ENCODE measurements at places on chromosomes 5 and 9.

GRCh38 chr9:85062385-85063022, 393.0 kb downstream of the NTRK2 start:
- no peak for DNase-seq

GRCh38 chr9:38016375-38017135, 52.5 kb downstream of the SHB start:
- no peak for DNase-seq

- no peak for DNase-seq
Measured at GRCh38 chr9:89519366-89519805, 21.5 kb upstream of the SEMA4D start.

DNA sequence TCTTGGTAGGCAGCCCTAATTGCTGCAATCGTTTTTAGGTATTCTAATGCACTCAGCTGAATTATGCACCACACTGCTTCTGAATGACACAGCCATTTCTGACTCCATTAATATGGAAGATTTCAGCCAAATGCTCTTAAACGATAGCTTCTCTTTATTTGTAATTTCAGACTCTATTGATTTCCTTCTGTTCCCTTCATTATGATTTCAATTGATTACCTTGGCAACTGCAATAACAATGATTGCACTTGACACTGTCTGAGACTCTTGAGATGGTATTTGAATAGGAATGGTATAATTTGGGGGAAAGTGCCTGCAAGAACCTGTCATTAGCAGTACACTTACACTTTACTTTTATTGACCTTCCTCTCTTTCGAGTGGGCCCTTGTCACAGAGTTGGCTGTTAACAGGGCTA, 296.1 kb upstream of the DMAC1 start:
- no peak for DNase-seq

DNA sequence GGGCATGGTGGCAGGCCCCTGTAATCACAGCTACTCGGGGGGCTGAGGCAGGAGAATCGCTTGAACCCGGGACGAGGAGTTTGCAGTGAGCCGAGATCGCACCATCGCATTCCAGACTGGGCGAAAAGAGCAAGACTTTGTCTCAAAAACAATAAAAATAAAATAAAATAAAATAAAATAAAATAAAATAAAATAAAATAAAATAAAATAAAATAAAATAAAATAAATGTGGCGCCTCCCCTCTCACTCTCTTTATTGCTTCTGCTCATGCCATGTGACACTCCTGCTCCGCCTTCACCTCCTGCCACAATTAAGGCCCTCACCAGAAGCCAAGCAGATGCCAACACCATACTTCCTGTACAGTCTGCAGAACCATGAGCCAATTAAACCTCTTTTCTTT, 3.8 kb upstream of the SHC3 start:
- no peak for DNase-seq

GRCh38 chr5:118692811-118693342, 295.5 kb downstream of the DTWD2 start:
- DNase-seq, result no peak

DNA sequence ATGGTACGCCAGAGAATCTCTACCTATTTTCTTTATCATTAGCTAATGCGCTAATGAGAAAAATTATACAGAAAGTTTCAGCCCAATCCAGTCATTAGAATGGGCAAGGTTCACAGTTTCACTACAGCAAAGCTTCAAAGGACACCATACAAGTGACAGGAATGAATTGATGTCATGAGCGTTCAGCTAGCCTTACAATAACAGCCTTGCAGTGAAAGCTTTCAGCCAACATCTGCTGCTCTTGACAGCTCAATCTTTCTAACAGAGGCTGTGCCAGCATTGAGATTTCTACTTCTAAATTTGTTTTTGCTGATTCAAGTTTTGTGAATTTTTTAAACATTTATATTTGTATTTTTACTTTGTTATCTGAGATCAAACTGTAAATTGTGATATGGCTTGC, 302.4 kb upstream of the FAM174A start:
- DNase-seq, result no peak

DNA sequence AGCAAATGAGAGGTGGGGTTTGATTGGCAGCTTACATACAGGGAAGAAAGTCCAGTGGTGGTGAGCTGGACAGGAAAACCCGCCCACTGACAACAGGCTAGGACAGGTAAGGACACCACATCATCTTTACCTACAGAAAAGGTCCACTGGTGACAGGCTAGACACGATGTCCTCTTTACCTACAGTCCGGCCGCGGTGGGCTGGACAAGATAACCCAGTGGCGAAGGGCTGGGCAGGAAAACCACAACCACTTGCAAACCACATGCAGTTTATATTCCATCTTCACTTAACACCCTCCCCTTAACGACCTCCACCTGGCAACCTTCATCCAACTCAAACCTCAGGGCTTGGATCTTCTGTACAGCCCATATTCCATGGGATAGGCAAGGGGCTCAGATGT, 5.0 kb upstream of the NIPAL4 start:
- DNase-seq, result no peak

DNA sequence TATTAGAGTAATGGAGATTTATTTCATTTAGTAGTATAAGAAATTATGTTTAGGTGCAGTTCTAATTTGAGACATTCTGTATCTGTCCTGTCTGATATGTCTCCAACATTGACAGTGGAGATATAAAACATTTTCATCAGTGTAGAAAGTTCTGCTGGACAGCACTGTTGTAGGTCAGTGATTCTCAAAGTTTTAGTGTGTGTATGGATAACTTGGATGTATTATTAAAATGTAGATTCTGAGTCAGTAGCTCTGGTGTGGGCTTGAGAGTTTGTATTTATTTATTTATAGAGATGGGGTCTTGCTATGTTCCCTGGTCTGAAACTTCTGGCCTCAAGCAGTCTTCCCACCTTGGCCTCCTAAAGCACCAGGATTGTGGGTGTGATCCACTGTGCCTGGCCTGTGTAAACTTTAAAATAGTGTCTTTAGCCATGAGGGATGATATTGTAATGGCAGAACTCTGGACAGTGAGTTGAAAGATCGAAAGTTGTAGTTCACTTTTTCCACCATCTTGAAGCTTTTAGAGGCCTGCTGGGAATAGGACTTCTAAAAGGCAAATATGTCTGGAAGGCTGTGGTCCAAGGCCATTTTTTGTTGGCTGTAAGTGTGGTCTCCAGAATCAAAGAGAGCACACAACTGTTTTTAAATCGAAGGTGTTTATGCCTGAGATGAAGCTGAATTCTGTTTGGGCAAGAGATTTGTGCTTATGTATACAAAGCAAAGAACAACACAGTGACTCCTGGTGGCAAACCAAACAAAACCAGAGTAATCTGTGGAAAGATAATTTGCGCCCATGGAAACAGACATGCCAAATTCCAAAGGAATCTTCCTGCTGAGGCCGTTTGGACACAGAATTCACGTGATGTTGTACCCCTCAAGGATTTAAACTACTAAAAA, 12.4 kb downstream of the UBAP1 start:
- DNase-seq, result no peak

DNA sequence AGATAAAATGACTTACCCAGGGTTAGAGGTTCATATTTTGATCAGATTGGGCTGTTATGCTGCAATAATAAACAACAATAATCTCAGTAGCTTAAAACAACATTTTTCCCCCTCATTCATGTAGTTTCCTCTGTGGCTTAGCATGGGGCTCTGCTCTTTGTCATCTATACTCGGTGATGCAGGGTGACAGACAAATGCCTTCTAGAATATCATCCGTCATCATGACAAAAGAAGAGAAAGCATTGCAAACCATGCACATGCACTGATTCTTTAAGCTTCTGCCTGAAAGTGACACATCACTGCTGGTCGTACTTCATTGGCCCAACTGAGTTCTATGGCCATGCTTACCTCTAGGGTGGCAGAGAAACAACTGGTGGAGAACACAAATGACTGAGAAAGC, 58.8 kb upstream of the MAMDC2 start:
- no peak for DNase-seq

- DNase-seq, result no peak
Measured at GRCh38 chr5:157245886-157246285, 20.0 kb upstream of the CYFIP2 start.

GRCh38 chr9:115111874-115112273, 6.1 kb downstream of the TNC start:
- no peak for DNase-seq

DNA sequence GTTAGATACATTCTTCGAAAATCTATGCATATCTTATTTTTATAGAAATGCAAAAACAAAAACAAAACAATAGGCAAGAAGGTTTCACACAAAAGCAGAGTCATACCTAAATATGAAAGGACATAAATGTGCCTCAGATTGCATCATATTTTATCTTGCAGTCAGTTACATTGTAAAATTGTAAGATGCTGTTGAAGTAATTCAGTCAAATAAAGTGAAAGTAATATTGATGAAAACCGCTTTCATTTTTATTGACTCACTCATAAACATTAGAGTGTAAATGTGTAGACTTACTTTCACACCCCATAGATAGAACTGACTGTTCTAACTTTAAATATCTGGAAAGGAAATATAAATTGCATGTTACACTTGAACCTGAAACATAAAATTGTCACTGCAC, 931.5 kb upstream of the NUDT12 start:
- DNase-seq, result no peak

DNA sequence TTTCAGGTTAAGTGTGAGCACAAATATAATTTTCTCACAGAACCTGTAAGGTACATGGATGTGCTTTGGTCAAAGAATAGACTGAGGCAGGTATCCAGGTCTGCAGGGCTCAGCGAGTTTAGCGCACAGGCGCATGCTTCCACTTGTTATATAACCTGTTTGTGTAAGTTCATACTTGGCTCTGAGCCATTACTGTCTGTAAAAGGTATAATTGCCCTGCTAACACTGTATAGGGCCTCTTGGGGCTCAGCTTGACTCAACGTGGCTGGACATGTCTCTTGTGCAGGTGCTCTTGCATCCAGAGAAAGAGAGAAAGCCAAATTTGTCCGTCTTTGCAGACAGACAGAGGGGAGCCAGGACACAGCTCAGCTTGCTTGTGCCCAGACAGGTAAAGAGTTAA, 759.6 kb downstream of the MTRR start:
- DNase-seq, result no peak

- DNase-seq, result no peak
Measured at GRCh38 chr5:112732131-112732530, 5.6 kb upstream of the APC start.

DNA sequence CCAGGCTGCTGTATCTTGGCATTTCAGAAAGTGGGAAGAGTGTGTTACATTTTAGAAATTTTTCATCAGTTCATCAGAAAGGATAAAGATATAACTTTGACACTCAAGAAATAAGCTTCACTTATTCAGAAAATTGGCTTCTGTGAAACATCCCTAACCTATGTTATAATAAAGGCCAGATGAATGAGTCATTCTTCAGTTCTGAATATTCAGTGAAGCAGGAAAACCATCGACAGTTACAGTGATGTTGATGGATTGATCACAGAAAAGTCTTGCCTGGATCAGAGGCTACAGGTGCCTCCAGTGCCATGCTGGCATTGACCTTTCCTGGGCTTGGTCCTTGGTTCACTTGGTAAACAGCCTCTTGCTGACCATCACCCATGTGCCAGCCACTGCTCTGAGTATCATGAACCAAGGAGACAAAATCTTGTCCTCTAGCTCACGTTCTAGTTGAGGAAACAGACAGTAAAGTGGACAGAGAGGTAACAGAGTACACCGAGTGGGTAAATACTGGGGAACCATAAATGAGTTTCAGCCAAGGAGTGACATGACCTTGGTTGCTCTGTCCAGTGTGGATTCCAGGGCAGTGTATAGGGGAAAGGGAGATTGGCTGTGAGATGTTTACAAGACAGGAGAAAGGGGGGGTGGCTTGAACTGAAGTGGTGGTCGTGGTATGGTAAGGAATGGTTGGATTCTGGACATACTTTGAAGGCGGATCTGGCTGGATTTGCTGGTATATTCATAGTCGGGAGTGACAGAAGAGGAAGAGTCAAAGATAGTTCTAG, 98.6 kb downstream of the AMBP start:
- DNase-seq, result no peak

- no peak for DNase-seq
Measured at GRCh38 chr9:132008184-132008803, 71.4 kb downstream of the MED27 start.

DNA sequence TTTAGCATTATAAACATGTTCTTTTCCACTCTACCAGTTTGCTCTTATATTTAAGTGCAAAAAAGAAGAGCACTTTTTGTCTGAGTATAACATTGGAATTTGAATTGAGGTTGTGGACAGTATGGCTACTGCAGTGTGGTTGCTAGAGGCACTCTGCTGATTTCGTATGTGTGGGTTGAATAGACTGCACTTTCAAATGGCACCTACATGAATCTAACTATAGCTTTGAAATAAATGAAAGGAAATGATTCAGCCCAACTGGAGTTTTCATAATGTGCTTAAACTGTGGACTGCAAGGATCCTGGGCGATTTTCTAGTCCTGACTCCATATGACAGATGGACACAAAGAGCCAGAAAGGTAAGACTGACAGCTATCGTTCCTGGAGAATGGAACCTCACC, 657.6 kb upstream of the RIOK2 start:
- no peak for DNase-seq

- no peak for DNase-seq
Measured at GRCh38 chr5:173581408-173582215, 34.8 kb downstream of the BOD1 start.

DNA sequence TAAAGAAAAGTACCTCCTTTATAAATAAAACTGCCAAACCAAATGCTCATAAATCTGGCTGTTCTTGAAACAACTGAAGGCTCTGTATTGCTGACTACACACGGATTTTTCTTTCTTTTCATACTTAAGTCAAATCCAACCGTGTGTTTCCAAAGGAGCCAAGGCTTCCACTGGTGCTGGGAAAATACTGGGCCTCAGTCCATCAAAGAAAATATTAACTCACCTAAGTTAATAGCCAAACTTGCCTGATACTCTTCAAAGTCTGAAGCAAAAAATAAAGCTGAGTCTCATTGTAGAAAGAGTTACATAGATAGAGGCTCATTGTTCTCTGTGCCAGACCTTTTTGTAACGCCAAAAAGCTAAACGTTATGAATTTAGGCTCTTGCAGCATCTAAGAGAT, 350.4 kb upstream of the CDH9 start:
- DNase-seq, result no peak

DNA sequence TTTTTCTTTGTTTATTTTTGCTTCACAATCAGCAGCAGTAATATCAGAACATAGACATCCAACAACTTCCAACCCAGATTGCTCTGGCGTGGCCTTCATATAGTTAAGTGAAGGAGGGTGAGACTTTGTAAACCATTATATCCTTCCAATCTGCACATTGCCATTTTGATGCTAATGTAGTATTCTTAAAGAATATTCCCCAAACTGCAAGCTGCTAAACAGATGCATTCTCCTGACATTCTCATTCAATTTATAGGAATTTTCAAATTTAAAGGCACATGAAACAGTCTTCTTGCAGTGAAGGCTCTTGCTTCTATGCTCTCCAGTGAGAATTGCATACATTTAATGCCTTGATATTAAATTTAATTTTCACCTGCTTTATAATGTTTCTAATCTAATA, 181.2 kb upstream of the EDIL3 start:
- no peak for DNase-seq
